ENCODE measurements at places on chromosomes 16 and 17.

DNA sequence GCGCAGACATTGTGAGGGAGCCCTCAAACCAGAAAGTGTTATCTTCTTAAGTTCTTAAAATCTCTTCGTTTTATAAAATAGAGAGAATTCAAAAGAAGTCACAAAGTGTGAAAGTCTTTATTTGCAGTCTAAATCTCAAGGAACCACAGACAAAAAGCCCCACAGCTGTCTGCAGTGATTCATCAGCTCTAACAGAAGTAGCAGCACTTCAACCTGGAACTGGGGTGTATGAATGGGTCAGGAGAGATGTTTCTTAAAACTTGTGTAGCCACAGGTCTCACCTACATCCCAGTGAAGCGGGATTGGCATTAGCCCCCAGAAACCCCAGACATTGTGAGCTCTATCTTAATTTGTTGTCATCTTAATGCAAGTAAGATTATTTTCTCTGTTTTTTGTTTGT lies 61.1 kb downstream of the CDYL2 start:
- DNase-seq, result no peak

DNA sequence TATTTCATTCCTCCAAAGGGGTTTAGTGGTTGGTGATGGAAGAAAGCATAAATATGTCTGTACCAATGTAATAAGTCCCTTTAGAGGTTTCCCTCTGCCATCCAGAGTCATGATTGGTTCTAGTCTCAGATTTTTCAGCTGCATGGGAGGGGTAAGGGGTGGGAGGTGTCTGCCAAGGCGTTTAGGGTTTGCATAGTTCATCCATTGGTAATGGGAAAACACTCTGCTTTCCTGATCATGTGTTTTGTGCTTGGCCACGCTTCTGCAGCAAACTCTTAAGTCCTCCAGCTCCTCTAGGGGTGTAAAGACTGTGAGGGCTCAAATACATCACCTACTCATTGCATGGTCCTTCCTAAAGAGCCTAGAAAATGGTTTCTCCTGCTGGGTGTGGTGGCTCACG lies 29.8 kb downstream of the LIG3 start:
- no peak for DNase-seq

GRCh38 chr16:78697426-78697825 lies 598.0 kb downstream of the WWOX start:
- no peak for DNase-seq

GRCh38 chr16:8831871-8832716 lies 34.5 kb downstream of the PMM2 start:
- no peak for DNase-seq

DNA sequence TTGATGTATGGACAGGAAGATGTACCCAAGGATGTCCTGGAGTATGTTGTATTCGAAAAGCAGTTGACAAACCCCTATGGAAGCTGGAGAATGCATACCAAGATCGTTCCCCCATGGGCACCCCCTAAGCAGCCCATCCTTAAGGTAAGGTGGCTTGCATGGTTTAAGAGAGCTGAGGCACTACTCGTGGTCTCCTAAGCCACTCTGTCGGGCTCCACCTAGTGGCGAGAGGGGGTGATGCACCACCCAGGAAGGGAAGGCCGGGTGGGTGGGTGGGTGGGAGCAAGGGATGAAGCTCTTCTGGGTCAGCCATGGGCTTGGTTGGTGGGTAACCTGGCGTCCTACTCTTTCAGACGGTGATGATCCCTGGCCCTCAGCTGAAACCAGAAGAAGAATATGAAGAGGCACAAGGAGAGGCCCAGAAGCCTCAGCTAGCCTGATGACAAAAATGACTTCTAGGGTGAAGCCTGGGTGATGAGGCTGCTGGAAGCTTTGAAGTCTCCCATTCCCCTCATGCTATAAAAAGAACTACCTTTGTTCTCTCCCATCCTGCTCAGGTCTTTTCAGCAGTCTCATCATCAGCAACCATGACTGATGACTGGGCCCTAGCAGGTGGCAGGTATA lies 21.5 kb downstream of the GPR179 start:
- DNase-seq, result no peak

GRCh38 chr17:45046537-45047125 lies 4.8 kb downstream of the DCAKD start:
- DNase-seq, result no peak

- DNase-seq, result no peak
Observed at GRCh38 chr17:4009186-4009785, 45.0 kb upstream of the ATP2A3 start.

DNA sequence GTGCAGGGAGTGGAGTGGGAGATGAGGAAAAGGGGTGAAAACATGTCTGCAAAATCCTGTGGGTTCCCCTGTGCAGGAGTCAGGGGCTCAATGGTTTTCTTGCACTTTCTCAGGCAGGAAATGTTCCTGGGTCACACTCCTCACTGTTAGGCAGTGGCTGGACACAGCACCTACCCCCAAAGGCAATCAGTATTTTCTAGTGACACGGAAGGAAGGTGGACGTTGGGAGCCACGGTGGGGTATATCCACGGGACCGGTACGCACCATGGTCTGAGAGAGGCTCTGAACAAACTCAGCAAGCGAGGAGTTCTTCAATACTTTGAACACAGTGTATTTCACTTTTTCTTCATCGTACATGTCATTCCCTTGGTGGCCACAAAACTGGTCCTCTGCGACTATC lies 20.9 kb downstream of the LITAFD start:
- DNase-seq, result no peak

- DNase-seq, result no peak
Observed at GRCh38 chr16:88298181-88298832, 84.5 kb upstream of the ZNF469 start.

- DNase-seq, result peak; percentile 100
Observed at GRCh38 chr17:38752308-38753070, at the start of gene PSMB3. Gene PSMB3, plus strand, starts transcription at chr17:38752741. Its CDS starts 86 bp downstream, at chr17:38752827.

- DNase-seq, result peak; percentile 31
Observed at GRCh38 chr17:32936894-32937500, 9.0 kb downstream of the TMEM98 start.

Measured in NCI-H1092 treated with DMSO at 0.1 percent for 48 hours (cell line).